ENCODE measurements at places on chromosomes 7 and 10. TPM values are rescaled to one million over a fixed set of nuclear protein-coding genes. Genes with fewer than 3 reads are reported as not detected.
A peak's percentile ranks its signal among the peaks of the same experiment; 100 is the strongest.

- no peaks in the 10 kb centered on the region for H3K36me3 ChIP-seq
- no peak overlapping the region for H3K27ac ChIP-seq
- no peak overlapping the region for H3K4me3 ChIP-seq
These were observed 46.4 kb downstream of the MYPN start for GRCh38 chr10:68155615-68156210.

- H3K27ac ChIP-seq, result no peak overlapping the region
- no peak overlapping the region for H3K4me3 ChIP-seq
- peaks cover 4% of the 10 kb centered on the region for H3K4me1 ChIP-seq
- no peak for DNase-seq
These were observed 142.1 kb downstream of the VTI1A start for GRCh38 chr10:112589081-112589480.

GRCh38 chr7:96952974-96953391, 52.4 kb upstream of the DLX6 start:
- no peak for DNase-seq
- no peaks in the 10 kb centered on the region for H3K27me3 ChIP-seq
- no peak overlapping the region for H3K4me3 ChIP-seq
- no peaks in the 10 kb centered on the region for H3K36me3 ChIP-seq

GRCh38 chr10:17660921-17661320, 17.0 kb downstream of the STAM start:
- H3K36me3 ChIP-seq, result peaks cover 26% of the 10 kb centered on the region
- no peaks in the 10 kb centered on the region for H3K27me3 ChIP-seq
- peaks cover 25% of the 10 kb centered on the region for H3K4me1 ChIP-seq
- H3K27ac ChIP-seq, result no peak overlapping the region
- H3K4me3 ChIP-seq, result no peak overlapping the region

- no peaks in the 10 kb centered on the region for H3K27me3 ChIP-seq
- no peak overlapping the region for H3K4me3 ChIP-seq
- H3K4me1 ChIP-seq, result no peaks in the 10 kb centered on the region
- no peak for DNase-seq
These were observed 276.5 kb downstream of the PTPRN2 start for GRCh38 chr7:158310924-158311666.

The CCDC146 gene
- total RNA-seq, result 9.5 TPM

GRCh38 chr10:89975771-89976170, 274.4 kb downstream of the KIF20B start:
- H3K4me1 ChIP-seq, result no peaks in the 10 kb centered on the region
- no peak overlapping the region for H3K4me3 ChIP-seq
- no peak overlapping the region for H3K27ac ChIP-seq
- H3K27me3 ChIP-seq, result no peaks in the 10 kb centered on the region
- no peak for DNase-seq

The MYH16 gene
- not detected for total RNA-seq

GRCh38 chr7:128200376-128200775, 40.7 kb upstream of the LEP start:
- H3K4me1 ChIP-seq, result peaks cover 7% of the 10 kb centered on the region
- no peak overlapping the region for H3K27ac ChIP-seq
- H3K36me3 ChIP-seq, result no peaks in the 10 kb centered on the region
- peaks cover 4% of the 10 kb centered on the region for H3K27me3 ChIP-seq
- DNase-seq, result no peak

DNA sequence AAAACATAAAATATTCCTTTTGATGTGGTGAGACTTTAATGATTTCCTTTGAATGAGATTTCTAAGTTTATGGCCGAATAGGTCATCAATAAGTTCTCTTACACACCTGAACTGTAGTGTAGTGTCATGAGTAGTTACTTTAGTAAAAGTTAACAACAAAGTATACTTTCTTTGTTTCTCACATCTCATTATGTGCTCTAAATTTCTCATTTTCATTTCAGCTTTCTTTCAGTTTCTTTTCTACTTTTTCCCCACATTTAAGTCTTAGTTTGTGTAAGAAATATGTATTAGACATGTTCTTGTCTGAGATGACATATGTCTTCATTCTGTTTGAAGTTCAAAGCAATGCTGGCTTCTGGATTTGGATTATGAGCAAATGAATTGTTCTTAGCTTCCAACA, 348.1 kb downstream of the ANKRD7 start:
- no peaks in the 10 kb centered on the region for H3K36me3 ChIP-seq
- no peaks in the 10 kb centered on the region for H3K27me3 ChIP-seq
- H3K27ac ChIP-seq, result no peak overlapping the region

- no peaks in the 10 kb centered on the region for H3K27me3 ChIP-seq
- peak overlapping the region; percentile 34 for H3K27ac ChIP-seq
- H3K36me3 ChIP-seq, result no peaks in the 10 kb centered on the region
- H3K4me1 ChIP-seq, result peaks cover 6% of the 10 kb centered on the region
- H3K4me3 ChIP-seq, result no peak overlapping the region
These were observed 438.1 kb upstream of the NRP1 start for GRCh38 chr10:33772370-33773252.

DNA sequence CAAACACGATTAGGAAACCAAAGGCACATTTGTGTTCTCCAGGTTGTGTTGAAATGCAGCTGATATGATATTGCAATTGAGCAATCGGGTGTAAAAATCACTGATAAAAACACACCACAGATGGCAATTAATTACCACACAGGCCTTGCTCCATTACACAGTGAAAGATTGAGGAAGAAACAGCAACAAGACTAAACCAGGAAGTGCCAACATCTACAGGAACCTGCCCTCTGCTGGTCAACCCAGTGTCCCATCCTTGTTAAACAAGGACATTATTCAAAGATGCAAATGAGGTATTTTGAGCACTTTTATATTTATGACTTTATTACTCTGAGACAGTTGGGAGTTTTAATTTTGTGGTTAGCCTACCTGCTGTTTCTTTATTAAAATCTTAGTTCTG, 765.6 kb upstream of the GHITM start:
- H3K4me1 ChIP-seq, result no peaks in the 10 kb centered on the region
- H3K27ac ChIP-seq, result no peak overlapping the region
- DNase-seq, result no peak
- no peak overlapping the region for H3K4me3 ChIP-seq
- H3K27me3 ChIP-seq, result no peaks in the 10 kb centered on the region
- H3K36me3 ChIP-seq, result no peaks in the 10 kb centered on the region

The STEAP1B gene
- total RNA-seq, result 0.29 TPM

DNA sequence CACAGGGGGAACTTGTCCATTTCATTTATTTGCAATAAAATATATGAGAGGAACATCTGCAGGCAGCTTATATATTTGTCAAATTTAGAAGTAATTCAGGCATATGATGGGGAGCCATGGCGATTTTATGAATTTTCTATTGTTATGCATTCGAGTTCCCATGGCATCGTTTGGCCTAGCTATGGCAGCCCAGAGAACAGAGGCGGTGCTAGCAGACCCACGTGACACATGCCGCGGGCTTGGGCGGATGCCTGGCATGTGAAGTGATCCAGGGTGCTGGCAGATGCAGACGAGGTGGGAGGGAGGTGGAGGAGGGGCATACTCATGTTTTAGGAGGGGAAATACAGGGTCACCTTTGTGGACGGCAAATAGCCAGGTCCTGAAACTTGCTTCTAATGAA, 560.0 kb upstream of the GALNT17 start:
- no peaks in the 10 kb centered on the region for H3K27me3 ChIP-seq
- H3K36me3 ChIP-seq, result no peaks in the 10 kb centered on the region
- peaks cover 7% of the 10 kb centered on the region for H3K4me1 ChIP-seq
- H3K4me3 ChIP-seq, result no peak overlapping the region
- no peak overlapping the region for H3K27ac ChIP-seq
- DNase-seq, result no peak

DNA sequence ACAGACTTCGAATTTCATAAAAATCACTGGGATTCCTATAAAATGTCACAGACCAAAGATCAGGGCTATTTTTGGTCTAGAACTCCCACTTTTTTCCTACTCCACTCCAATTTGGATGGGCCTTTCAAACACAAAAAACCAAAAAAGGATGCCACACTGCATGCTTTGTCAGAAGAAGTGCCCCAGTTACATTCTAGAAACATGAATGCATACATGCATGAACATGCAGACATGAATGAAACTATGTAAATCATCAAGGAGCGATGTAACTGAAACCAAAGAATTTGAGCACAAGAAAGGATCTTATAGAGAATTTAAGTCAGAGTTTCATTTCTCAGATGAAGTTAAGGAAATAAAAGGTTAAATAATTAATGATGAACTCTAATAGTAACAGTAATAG, 31.8 kb upstream of the FAM133B start:
- H3K4me3 ChIP-seq, result no peak overlapping the region
- H3K4me1 ChIP-seq, result peaks cover 4% of the 10 kb centered on the region
- no peaks in the 10 kb centered on the region for H3K36me3 ChIP-seq
- H3K27ac ChIP-seq, result no peak overlapping the region
- no peak for DNase-seq

The PDZD7 gene
- 0.29 TPM for total RNA-seq

DNA sequence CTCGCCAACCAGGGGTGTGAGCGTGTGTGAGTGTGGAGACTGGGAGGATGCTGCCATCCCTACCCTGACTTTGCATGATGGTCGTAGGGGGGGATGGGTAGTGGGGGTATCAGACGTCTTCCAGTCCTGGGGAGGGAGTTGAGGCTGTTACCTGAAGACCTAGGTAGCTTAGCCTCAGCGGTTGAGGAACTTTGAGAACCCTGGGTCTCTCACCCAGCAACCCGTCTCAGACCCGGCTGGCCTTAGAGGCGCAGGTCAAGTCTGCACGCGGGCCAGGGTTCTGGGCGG, 2.7 kb downstream of the SLC4A2 start:
- peak overlapping the region; percentile 72 for H3K27ac ChIP-seq
- peaks cover 51% of the 10 kb centered on the region for H3K36me3 ChIP-seq
- H3K4me3 ChIP-seq, result peak overlapping the region; percentile 55
- no peaks in the 10 kb centered on the region for H3K27me3 ChIP-seq

GRCh38 chr10:80159166-80159873, 26.8 kb downstream of the PLAC9 start:
- H3K27ac ChIP-seq, result peak overlapping the region; percentile 77
- no peak overlapping the region for H3K4me3 ChIP-seq
- H3K27me3 ChIP-seq, result no peaks in the 10 kb centered on the region
- H3K4me1 ChIP-seq, result peaks cover 29% of the 10 kb centered on the region
- no peak for DNase-seq

The GHRHR gene
- not detected for total RNA-seq

GRCh38 chr10:31679936-31680335, 248.7 kb downstream of the ARHGAP12 start:
- H3K27me3 ChIP-seq, result no peaks in the 10 kb centered on the region
- no peaks in the 10 kb centered on the region for H3K4me1 ChIP-seq
- H3K36me3 ChIP-seq, result no peaks in the 10 kb centered on the region
- H3K27ac ChIP-seq, result no peak overlapping the region

DNA sequence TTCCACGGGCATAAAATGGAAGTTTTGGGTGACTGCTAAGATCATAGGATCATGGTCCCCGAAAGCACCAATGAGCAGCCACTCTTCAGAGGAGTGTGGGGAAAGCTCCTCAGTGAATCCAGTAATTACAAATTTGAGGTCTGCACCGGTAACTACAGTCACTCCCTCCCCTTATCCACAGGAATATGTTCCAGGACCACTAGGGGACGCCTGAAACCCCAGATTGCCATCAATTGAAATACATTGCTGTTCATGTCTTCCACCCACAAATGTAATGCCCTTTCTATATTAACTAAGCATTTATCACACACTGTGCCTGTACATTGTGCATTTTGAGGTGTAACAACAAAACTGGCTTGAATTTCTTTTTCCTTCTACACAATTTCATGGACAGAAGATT, 447.9 kb upstream of the PFKP start:
- H3K36me3 ChIP-seq, result no peaks in the 10 kb centered on the region
- no peaks in the 10 kb centered on the region for H3K27me3 ChIP-seq
- H3K4me3 ChIP-seq, result no peak overlapping the region
- no peaks in the 10 kb centered on the region for H3K4me1 ChIP-seq
- DNase-seq, result no peak

The SPDYE5 gene
- not detected for total RNA-seq

DNA sequence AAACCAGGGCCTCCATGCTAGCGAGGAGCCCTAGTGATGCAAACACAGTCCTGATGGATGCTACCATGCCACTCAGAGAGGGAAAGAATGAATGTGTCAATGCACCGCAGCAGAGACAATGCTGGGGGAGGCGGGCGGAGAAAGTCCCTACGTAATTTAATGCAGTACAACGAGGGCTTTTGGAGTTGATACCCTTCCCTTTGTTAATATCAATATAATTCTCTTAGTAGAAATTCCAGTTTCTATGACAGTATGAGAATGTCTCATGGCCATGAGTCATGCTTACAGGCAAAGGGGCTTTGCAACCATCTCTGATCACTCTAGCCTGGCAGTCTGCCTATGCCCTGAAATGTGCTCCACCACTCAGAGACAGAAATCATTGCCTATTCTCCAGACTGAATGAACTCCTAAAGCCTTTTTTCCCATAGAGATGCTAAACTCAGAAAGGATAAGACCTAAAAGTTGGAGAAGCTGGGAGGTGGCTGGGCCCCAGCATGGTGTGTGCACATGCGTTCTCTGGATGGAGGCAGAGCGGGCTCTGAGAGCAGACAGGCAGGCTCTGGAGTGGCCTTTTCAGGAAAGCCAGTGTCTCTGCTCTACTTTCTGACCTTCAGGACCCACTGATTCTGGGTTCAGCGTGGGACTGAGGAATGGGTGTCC, 20.3 kb upstream of the GIMAP2 start:
- H3K27ac ChIP-seq, result peak overlapping the region; percentile 14
- no peak for DNase-seq
- no peaks in the 10 kb centered on the region for H3K27me3 ChIP-seq
- H3K4me1 ChIP-seq, result no peaks in the 10 kb centered on the region
- no peaks in the 10 kb centered on the region for H3K36me3 ChIP-seq

The PNLIP gene
- not detected for total RNA-seq

DNA sequence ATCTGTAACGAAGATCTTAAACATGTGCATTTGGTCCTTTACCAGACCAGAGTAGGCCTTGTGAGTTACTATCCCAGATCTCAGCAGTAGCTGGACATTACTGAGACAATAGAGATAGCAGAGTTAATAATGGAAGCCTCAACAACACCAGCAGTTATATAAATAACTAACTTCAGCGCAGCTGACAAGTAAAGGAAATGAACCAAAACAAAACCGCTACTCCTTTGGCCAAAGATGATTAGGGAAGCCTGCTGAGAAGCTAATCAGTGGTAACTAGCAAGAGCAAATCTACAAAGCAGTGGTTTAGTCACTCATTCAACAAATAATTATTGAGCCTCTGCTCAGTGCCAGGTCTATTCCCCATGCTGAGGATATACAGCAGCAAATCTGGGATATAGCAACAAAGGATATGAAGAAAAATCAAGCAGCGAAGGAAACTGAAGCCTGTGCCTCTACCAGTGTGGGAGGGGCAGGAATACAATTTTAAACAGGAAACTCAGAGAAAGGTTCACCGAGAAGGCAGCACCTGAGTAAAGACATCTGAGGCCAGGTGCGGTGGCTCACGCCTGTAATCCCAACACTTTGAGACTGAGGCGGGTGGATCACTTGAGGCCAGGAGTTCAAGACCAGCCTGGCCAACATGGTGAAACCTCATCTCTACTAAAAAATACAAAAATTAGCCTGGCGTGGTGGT, 103.6 kb downstream of the ELMO1 start:
- no peak overlapping the region for H3K27ac ChIP-seq
- H3K36me3 ChIP-seq, result no peaks in the 10 kb centered on the region
- no peaks in the 10 kb centered on the region for H3K4me1 ChIP-seq

GRCh38 chr10:35739998-35740397, 97.9 kb upstream of the FZD8 start:
- H3K27me3 ChIP-seq, result no peaks in the 10 kb centered on the region
- no peak overlapping the region for H3K4me3 ChIP-seq
- no peak overlapping the region for H3K27ac ChIP-seq
- H3K4me1 ChIP-seq, result no peaks in the 10 kb centered on the region

- peaks cover 9% of the 10 kb centered on the region for H3K4me1 ChIP-seq
- no peak overlapping the region for H3K27ac ChIP-seq
- H3K36me3 ChIP-seq, result no peaks in the 10 kb centered on the region
- no peaks in the 10 kb centered on the region for H3K27me3 ChIP-seq
- no peak for DNase-seq
These were observed 58.5 kb upstream of the IGFBP3 start for GRCh38 chr7:45979275-45980180.

The APBB1IP gene
- 0.45 TPM for total RNA-seq
